ENCODE measurements at places on chromosomes 6 and 20. TPM values are rescaled to one million over a fixed set of nuclear protein-coding genes. Genes with fewer than 3 reads are reported as not detected.

- peaks cover 14% of the 10 kb centered on the region for H3K4me1 ChIP-seq
- DNase-seq, result no peak
Measured at GRCh38 chr6:80959034-80959433, 793.4 kb downstream of the TENT5A start.

DNA sequence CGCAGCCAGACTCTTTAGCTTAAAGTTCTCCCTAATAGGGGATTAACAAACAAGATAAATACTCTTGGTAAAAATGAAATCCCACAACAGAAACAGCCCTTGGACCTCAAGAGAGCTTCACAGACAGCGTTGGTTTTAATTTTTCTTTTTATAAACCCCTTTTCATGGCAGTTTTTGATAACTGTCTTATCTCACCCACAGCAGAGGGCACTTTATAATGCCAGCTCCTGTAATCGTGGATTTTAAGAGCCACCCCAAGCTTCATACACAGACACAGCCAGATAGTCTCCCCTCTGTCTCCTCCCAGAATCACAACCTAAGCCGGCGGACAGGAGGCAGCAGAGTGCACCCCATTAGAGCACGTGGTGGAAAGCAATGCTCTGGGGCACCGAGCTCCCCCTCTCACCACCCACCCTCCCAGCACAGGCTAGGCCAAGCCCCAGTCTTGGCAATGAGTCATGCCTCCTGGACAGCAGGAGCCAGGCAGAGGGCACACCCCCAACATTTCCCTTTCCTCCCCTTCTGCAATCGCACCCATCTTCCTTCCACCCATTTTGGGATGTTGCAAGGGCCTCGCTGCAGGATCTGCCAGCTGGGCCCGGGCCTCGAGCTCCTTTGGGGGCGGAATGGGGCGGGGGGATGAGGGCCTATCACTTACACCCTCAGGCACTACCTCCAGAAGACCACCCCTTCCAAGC, 2.4 kb downstream of the JAG1 start:
- DNase-seq, result peak; percentile 80
- no peaks in the 10 kb centered on the region for H3K27me3 ChIP-seq
- H3K4me1 ChIP-seq, result peaks cover 47% of the 10 kb centered on the region
- peaks cover 4% of the 10 kb centered on the region for H3K36me3 ChIP-seq

GRCh38 chr6:2221726-2222274, 23.6 kb downstream of the GMDS start:
- no peaks in the 10 kb centered on the region for H3K27me3 ChIP-seq
- no peak overlapping the region for H3K4me3 ChIP-seq
- peak overlapping the region; percentile 73 for H3K27ac ChIP-seq
- H3K36me3 ChIP-seq, result no peaks in the 10 kb centered on the region
- peaks cover 17% of the 10 kb centered on the region for H3K4me1 ChIP-seq
- DNase-seq, result no peak

DNA sequence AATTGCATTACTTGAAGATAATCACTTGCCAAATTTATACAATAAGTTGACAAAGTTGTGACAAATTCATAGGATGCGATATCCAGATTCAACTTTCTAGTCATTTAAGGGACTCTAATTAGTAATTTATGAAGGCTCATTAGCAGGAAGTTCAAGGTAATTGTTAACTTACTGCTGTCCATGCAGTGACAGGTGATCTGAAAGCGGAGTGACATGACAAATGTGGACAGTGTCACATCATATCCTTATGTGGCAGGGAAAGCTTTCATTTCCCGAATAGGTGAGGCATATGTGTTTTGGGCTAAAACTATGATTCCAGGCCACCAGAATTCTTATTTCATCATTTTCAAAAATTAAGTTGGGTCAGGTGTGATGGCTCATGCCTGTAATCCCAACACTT, 115.9 kb upstream of the BMP2 start:
- H3K4me3 ChIP-seq, result no peak overlapping the region
- no peaks in the 10 kb centered on the region for H3K4me1 ChIP-seq
- no peaks in the 10 kb centered on the region for H3K36me3 ChIP-seq
- H3K27ac ChIP-seq, result no peak overlapping the region

DNA sequence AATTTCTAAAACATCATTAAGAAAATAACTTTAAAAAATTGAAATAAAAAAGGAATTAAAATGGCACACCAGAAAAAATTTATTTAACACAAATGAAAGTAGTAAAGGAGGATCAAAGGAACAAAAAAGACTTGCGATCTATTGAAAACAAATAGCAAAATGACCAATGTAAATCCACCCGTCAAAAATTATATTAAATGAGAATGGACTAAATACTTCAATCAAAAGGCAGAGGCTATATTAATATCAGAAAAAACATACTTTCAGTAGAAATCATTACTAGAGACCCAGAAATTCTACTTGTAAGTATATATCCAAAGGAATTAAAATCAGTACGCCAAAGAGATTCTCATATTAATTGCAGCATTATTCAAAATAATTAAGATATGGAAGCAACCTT, 293.1 kb upstream of the SOX4 start:
- H3K27ac ChIP-seq, result no peak overlapping the region
- no peak for DNase-seq
- no peak overlapping the region for H3K4me3 ChIP-seq
- peaks cover 13% of the 10 kb centered on the region for H3K4me1 ChIP-seq

GRCh38 chr20:38728191-38728781, 4.0 kb downstream of the SLC32A1 start:
- H3K4me3 ChIP-seq, result peak overlapping the region; percentile 18
- peak; percentile 67 for DNase-seq
- no peak overlapping the region for H3K27ac ChIP-seq
- peaks cover 18% of the 10 kb centered on the region for H3K4me1 ChIP-seq

DNA sequence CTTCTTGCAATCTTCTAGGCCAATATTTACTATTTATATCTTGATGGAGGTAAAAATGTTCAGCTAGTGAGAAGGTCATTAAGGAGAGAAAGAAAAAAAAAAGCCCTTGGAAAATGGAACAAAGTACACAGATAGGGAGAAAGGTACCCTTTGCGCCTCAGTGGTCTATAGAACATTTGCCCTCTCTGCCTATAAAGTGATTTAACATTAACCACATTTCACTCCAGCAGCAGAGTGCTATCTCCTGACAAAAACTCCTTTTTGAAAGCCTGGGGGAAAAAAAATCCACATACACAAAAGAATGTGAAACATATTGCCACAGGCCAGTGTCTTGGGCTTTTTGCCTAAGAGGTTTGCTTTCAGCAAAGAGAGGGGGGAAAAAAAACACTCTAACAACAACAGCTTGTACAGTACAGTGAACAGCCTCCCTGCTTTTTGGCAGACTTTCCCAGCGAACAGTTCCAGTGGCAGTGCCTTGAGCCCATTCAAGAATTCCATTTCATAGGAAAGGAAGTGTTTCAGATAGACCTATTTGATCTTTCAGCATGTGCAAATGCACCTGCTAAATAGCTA, 695 bp downstream of the ARHGAP18 start:
- H3K4me3 ChIP-seq, result peak overlapping the region; percentile 55
- H3K4me1 ChIP-seq, result peaks cover 20% of the 10 kb centered on the region
- no peaks in the 10 kb centered on the region for H3K36me3 ChIP-seq
- no peak overlapping the region for H3K27ac ChIP-seq
- no peaks in the 10 kb centered on the region for H3K27me3 ChIP-seq

- H3K36me3 ChIP-seq, result no peaks in the 10 kb centered on the region
- no peaks in the 10 kb centered on the region for H3K4me1 ChIP-seq
- DNase-seq, result no peak
- no peak overlapping the region for H3K27ac ChIP-seq
- no peaks in the 10 kb centered on the region for H3K27me3 ChIP-seq
Measured at GRCh38 chr6:47852727-47853126, 70.9 kb downstream of the OPN5 start.

DNA sequence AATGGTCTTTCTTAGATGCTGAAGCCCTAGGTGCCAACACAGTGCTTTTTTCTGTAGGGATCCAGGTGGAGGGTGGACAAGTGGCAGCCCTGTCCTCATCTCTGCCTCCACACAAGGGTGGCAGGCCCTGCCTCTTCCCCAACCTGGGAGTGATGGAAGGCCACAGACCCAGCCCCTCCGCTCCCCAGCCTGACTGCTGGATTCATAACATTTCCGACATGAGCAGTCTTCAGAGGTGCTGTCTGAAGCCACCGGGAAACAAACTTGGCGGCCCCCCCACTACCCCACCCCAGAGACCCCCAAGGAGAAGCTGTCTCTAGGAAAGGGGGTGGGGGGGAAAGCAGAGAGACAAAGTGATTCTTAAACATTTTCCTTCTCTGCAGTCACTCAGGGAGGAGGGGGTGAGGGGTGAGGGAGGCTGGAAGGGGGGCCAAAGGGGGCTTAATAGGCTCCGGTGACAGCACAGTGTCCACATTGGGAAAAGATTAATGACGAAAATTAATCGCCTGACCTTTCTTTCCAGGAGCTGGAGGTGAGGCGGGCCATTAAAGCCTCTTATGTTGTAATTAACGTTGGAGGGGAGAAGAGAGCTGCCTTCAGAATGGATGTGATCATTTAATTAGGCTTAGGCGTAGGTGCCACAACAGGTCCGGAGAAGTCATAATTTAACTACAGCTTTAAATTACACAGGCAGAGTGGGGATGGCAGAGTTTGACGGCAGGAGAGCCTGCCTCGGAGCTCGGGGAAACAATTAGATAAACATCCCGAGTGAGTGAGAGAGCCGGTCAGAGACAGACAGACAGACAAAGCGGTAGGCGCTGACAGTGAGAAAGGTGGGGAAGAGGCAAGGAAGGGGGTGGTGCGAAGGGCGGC, 76.8 kb upstream of the FOXP4 start:
- H3K27ac ChIP-seq, result no peak overlapping the region
- H3K4me3 ChIP-seq, result peak overlapping the region; percentile 43
- H3K36me3 ChIP-seq, result no peaks in the 10 kb centered on the region
- H3K27me3 ChIP-seq, result peaks cover 76% of the 10 kb centered on the region
- peaks cover 46% of the 10 kb centered on the region for H3K4me1 ChIP-seq

- no peak overlapping the region for H3K27ac ChIP-seq
- H3K27me3 ChIP-seq, result no peaks in the 10 kb centered on the region
- H3K36me3 ChIP-seq, result no peaks in the 10 kb centered on the region
- no peak overlapping the region for H3K4me3 ChIP-seq
Measured at GRCh38 chr6:134675110-134676054, 274.5 kb downstream of the ALDH8A1 start.

PTK6 gene
- not detected for total RNA-seq

LY6G6D gene
- total RNA-seq, result 0.90 TPM

SPATA25 gene
- 0.43 TPM for total RNA-seq

NKX2-2 gene
- not detected for total RNA-seq

PPARD gene
- 4.9 TPM for total RNA-seq

TPD52L2 gene
- total RNA-seq, result 80.1 TPM

CTNNBL1 gene
- 54.5 TPM for total RNA-seq

UST gene
- 33.9 TPM for total RNA-seq
